Stimulated activated CD4-positive, alpha-beta T cell treated with anti-CD3 and anti-CD28 coated beads, Interleukin-1b, Interleukin-23, amount 100 ng/mL, for 1 hour (primary cell): ENCODE measurements at places on chromosomes 12 and 14.

DNA sequence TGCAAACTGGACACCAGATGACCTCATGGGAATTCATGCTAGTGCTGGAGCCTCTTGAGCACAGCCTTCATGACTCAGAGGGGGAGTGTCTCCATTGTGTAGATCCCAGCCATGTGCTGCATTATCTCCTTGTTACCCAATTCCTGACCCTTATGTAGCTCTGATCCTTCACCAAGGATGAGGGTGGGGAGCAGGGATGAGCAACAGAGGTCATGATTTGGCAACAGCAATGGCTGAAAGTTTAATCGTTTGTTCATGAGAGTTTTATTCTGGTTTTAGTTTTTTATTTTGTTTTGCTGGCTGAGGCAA is 9.5 kb upstream of the BDKRB1 start:
- no peak for DNase-seq

DNA sequence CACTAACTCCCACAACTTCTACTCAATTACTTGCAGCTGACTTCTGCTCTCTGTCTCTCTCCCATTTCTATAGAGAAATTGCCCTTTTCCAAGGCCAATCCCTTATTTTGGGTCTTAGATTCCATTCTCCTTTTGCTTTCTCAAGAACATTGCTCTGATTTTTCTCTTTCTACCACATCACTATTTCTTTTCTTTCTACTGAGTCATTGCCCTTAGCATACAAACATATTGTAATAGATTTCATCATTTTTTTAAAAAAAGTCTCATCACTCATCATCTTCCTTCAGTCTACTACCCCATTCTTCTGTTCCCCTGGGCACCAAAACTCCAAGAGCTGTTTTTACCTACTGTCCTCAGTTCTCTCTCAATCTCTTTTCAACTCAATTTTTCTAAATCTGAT is 4.4 kb upstream of the KCNA1 start:
- no peak for DNase-seq

DNA sequence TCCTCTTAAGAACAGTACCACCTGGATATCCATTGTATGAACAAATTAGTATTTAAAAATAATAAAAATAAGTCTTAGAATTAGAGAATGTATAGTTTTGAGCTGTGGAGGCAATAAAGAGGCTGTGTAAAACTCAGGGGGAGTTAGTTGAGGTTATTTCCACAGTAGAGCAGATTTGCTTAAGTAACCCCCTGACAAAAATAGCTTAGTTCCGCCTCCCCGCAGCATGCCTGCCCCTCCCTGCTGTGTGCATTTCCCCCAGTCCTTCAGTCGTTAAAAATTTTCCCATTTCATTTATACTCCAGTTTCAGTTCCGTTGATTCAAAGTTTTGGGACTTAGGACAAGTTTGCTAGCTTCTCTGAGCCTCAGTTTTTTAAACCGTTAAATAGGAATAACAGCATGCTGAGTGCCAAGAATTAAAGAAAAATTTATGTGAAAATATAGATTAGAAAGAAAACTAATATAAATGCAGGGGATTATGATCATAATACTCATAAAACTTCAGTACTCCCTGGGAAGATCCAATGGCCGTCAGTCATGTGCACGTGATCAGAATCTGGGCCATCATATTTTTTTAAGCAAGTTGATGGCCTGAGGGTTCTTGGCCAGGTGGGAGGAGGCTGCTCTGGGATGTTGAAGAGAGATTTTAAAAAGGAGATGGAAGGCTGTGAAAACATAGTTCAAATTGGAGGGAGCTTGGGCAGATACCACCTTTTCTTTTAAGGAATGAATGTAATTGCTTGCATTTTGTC is 14.5 kb upstream of the SLC38A2 start:
- no peak for DNase-seq

- DNase-seq: no peak
Measured at GRCh38 chr12:8033153-8034044, 883 bp downstream of the FOXJ2 start.

DNA sequence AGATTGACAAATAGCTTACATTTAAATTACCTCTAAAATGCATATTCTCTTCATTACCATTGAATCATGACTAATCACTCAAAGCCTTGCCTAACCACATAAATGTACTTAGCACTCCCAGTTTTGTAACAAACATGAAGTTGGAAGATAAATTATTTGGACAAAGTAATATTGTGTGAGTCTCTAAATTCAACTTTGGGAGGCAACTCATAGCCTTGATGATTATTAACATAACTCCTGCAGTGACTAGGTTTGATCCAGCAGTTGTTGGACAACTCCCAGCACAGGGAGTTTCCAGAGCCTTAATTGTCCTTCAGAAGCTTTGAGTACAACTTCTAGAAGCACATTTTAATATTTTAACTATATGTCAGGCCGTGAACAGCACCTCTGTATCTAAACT is 153.4 kb upstream of the PDZRN4 start:
- DNase-seq: no peak
